ENCODE measurements at places on chromosomes 6 and 20.

DNA sequence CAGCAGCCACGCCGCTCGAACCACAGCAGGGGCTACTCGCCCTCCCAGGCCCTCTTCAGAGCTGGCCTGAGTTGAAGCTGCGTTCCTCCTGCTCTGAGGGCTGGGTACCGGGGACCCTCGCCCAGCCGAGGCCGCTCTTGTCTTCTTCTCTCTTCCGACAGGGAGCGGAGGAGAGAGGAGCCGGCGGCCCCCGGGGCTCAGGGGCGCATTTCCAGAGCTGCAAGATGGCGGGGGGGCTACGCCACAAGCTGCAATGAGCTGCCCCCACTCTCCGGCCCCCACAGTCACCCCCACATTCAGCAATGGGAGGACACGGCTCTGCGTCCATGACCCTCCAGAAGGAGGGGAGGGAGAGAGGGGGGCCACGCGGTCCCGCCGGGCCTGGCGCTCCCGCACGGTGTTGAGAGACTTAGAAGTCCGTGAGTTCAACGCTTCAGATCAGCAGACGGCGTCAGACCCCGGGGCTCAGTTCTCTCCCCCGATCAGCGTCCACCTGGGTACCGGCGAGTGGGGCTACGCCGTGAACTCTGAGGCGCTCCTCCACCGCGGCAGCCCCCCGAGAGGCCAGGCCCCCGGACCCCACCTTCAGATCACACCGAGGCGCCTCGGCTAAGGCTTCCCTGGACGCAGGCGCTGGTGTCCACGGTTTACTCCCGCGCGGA, 31.6 kb downstream of the SLC2A4RG start:
- no peak for DNase-seq

- no peak for DNase-seq
These were observed 65.4 kb upstream of the MAFB start for GRCh38 chr20:40754339-40754943.

GRCh38 chr6:71091167-71091566, 134.3 kb upstream of the B3GAT2 start:
- DNase-seq = no peak

- no peak for DNase-seq
These were observed 80.2 kb upstream of the OPRM1 start for GRCh38 chr6:153958860-153959259.

- no peak for DNase-seq
These were observed 174.0 kb downstream of the SYNE1 start for GRCh38 chr6:152463164-152463563.

DNA sequence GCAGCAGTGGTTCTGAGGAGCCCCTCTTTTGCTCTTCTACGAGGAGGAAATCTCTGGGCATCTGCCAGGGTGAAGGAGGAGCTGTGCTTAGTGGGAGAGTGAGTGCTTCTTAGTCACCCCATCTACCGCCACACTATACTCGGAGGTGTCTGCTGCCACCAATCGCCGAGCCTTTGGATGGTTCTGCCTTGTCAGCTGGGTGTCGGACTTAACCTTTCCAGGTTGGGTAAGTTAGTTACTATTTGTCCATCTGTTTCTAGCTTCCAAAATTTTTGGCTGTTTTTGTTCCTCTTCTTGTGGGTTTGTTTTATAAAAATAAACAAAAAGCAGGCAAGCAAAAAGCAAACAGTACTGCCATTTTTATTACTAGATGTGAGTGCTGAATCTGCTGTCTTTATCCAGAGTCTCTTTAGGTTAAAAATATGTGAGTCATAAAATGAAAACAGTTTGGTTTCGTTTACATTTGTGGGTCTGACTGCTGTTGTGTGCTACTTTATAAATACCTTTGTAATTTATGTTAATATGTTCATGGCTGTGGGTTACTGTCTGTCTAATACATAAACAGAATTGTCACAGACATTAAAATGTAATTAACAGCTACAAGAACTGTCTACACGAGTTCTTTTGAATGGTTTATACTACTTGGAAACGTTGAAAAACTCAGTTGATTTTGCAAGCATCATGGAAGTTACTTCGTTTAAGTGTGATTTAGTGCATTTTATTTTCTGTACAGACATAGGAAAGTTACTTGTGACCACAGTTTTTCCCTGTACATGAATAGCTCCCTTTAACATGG, 89.2 kb downstream of the ARID1B start:
- peak; percentile 65 for DNase-seq

DNA sequence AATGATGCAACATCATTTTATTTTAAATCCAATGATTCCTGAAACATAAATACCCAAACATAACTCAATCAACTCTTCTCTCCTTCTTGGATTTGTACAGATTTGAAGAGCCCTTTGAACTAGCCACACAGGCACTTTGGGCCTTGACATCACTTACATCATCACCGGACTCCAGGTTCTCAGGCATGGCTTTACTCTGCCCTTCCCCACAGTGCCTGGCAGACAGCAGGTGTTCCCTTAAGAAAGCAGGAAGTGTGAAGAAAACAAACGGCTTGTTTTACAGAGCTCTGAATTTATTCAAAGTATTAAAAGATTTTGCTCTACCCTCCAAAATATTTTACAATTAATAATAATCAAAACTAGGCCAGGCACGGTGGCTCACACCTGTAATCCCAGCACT, 54.8 kb upstream of the GCM1 start:
- no peak for DNase-seq

DNA sequence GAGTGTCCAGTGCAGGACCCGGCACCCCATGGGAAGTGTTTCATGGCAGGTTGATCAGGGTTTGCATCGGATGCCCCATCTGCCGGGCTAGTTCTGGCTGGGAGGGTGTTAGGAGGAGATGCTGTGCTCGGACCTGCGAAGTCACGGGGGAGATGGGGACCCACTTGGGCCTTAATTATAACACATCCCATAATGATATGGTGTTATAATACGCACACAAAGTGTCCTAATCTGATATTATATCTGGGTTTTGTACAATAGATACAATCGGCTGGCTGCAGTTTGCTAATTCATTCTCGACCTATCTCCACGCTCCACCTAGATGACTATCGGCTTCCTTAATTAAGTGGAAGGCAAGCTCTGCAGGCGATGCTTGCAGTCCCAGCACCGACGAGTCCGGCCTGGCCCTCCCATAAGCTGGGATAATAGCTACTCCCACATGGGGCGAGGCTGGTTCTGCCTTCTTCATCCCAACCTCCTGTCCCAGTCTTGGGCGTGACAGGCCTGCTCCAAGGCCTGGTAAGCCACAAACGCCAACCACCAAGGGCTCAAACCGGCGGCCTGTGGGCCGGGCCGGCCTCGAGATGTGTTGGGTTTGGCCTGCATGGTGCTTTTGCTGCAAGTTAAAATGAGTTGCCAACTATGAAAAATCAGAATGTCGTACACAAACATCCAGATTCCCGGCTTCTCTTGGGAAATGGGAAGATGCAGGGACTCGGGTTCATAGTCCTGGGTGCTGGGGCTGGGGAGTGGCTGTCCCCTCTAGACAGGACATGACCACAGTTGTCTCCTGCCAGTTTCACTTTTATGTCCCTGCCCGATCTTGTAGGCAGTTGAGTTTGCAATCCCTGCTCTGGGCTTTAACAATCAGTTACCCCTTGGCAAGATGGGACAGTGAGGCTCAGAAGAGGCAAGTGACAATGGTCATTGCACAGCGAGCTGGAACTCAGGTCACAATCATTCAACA, 32.7 kb downstream of the CEBPB start:
- no peak for DNase-seq

- DNase-seq = no peak
These were observed 603.5 kb upstream of the CITED2 start for GRCh38 chr6:139977887-139978332.

DNA sequence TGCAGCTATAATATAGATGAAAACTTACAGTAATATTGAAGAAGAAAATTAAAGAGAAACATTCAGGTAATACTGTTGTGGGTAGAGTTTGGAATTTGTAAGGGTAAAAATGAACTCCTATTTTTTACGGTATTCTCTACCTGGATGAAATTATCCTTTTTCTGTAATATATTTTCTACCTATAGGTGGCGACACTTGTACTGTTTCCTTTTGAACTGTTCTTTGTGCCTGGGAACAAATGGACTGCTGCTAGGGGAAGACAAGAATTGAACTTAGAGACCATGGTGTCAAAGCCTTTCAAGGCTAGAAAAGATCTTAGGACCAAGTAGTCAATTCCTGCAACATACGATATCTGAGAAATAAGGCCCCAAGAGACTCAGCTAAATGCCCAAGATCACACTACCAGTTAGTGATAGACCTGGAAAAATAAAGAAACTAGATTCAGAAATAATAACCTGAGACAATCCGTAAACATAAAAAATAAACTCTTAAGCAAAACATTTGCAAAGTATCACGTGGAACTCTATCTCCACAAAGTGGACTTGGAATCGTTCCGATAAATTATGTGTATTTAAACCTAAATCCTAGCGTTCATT, 383.8 kb downstream of the TFAP2A start:
- no peak for DNase-seq

GRCh38 chr6:80133020-80133419, 26.5 kb downstream of the BCKDHB start:
- peak; percentile 59 for DNase-seq

- DNase-seq = no peak
These were observed 191.0 kb downstream of the QKI start for GRCh38 chr6:163605385-163606097.

DNA sequence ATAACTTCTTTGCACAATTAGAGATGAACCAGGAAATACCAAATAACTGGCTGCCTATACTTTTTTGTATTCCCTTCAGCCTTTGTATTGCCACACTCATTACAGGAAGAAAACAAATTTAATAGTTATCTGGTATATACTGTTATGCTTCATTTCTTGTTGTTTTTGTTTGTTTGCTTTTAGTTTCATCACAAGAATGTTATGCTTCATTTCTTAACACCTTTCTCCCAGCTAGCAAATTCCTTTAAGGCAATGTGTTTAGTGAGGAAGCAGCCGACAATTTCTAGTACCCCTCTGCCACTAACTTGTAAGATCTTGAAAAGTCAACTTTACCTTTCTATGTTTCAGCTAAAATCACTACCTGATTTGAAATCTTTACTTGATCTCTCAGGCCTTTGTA, 1.4 kb downstream of the NCOA6 start:
- DNase-seq = no peak

DNA sequence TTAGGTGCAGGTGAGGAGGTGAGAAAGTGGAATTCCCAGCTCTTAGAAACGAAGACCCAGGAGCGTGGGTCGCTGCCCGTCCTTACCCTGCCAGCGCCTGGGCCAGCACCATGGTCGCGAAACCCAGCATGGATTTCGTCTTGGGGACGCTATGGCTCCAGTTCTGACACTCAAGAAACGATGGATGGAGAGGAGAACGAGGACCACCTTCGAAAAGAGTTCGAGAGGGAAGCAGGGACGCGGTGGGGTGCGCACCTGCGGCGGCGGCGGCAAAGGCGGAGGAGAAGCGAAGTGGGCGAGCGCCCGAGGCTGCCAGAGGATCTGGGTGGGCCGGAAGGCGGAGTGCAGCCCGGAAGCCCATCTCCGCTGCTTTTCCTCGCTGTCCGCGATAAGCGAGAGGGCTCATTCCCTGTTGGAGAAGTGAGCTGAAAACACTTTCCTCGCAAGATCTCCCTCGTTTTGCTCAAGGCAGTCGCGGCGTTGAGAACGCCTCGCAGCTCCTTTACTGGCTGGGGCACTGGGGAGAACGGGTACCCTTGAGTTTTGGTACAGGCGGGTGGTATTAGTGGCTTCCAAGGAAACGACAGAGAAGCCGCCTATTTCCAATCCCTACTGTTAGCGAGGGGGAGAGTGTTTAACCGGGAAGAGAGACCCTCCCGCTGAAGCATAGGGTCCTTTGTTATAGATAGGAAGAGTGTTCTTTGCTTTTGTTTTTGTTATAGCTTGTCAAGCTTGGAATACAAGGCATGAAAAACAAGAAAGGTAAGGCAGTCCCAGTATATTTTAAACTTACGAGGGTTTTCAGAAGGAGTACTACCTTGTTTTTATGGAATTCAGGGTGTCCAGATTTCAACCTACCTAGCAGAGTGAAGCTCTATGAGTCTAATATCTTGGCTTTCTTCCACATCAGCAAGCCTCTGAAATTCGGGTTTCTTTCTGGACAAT, 109.5 kb downstream of the TRIM27 start:
- no peak for DNase-seq

- no peak for DNase-seq
These were observed 32.7 kb upstream of the SULF2 start for GRCh38 chr20:47818016-47818415.

- no peak for DNase-seq
These were observed 16.1 kb upstream of the SAMHD1 start for GRCh38 chr20:36967636-36968035.

DNA sequence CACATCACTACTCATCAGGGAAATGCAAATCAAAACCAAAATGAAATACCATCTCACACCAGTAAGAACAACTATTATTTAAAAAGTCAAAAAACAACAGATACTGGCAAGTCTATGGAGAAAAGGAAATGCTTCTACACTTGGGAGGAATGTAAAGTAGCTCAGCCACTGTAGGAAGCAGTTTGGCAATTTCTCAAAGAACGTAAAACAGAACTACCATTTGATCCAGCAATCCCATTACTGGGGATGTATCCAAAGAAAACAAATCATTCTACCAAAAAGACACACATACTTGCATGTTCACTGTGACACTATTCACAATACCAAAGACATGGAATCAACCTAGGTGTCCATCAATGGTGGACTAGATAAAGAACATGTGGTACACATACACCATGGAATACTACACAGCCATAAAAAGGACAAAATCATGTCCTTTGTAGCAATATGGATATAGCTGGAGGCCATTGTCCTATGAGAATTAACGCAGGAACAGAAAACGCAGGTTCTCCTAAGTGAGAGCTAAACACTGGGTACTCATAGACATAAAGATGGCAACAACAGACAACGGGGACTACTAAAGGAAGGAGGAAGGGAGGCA, 260.4 kb downstream of the RNGTT start:
- DNase-seq = no peak

DNA sequence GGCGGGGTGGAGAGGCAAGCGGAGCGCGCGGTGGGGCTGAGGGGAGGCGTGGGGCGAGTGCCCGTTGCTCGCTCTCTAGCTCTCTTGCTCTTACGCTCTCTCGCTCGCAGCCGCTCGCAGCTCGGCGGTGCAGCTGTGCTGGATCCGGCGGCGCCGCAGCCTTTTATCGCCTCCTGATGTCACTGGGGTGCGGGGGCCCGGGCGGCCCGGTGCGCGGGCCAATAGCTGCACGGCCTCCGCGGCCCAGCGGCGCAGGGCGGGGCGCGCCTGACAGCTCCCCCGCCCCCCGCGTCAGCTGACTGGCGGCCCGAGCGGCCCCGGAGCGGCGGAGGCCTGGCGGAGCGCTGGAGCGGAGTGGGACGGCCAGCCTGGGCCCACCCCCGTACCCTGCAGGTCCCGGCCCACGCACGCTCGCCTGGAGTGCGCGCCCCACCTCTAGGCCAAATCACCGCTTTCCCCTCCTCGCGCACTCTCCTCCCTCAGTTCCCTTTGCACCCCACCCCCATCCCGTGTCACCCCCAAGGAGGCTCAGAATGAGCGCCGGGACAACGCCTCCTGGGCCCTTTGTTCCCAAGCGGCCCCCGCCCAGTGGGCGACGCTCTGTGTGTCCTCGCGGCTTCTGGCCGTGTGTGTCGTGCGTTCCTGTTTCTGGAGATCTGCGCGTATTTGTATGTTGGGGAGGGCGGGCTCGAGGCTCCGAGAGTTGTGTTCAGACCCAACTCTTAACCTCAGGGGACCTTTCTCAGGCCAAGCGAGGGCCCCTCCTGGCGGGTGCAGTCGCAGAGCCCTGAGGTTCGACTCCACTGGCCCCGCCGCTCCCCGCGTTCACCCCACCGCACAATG, at the start of gene MAFB:
MAFB (minus strand) TSS at position 137 of the 843 bp plus-strand sequence. CDS start 386 bp downstream, outside the sequence.
- DNase-seq = peak; percentile 75

GRCh38 chr6:143206550-143206949, 145.9 kb downstream of the AIG1 start:
- DNase-seq = no peak
